SW480 (cell line): ENCODE measurements at places on chromosomes 1 and 21.

- no peak for DNase-seq
These were observed 13.0 kb upstream of the GORAB start for GRCh38 chr1:170518965-170519364.

DNA sequence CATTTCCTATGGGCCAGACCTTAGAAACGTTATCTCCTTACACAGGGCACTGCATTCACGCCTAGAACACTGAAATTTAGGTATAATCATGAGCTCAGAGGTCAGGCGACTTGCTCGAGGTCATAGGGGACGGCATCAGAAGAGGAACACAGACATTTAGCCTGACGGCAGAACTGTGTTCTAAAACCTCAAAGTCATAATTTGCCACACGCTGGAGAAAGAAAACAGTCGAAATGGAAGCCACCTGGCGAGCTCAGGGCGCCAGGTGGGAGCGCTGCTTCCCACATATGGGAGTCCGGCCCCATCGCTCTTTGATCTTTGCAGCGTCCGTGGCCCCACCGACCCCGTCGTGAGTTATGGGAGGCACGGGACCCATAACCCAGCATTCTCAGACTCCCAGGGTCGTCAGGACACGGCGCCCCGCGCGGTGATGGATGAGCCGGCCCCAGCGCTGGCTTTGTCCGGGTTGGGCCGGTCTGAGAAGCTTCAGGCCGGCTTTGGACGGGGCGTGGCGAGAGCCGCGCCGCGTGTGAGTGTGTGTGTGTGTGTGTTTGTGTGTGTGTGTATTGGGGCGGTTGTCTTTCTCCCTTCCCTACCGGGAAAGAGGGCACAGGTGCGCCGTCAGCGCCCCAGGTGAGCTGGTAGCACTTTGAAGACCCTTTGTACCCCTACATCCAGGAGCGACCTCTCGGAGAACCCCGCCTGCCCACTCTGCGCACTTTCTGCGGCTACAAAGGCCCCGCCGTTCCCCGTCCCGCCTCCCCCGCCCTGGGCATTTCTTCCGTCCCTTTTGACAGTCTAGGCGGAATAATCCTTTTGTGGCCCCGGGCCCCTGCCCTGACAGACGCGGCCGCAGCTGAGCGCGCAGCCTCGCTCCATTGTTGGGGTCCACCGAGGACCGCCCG lies 861 bp upstream of the DRAXIN start:
- DNase-seq = peak; percentile 76

GRCh38 chr1:175376194-175376593 lies 183.6 kb upstream of the KIAA0040 start:
- peak; percentile 26 for DNase-seq

DNA sequence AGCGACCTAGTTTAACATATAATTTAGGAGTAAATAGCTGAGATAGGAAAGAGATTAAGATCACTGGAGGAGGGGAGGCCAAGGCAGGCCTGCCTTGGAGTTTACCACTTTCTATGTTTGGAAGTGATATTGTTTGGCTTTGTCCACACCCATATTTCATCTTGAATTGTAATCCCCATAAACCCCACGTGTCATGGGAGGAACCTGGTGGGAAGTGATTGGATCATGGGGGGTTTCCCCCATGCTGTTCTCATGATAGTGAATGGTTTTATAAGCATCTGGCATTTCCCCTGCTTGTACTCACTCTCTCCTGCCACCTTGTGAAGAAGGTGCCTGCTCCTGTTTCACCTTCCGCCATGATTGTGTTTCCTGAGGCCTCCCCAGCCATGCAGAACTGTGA lies 58.3 kb upstream of the ARTN start:
- no peak for DNase-seq

GRCh38 chr1:96792220-96792619 lies 70.6 kb downstream of the PTBP2 start:
- DNase-seq = no peak

DNA sequence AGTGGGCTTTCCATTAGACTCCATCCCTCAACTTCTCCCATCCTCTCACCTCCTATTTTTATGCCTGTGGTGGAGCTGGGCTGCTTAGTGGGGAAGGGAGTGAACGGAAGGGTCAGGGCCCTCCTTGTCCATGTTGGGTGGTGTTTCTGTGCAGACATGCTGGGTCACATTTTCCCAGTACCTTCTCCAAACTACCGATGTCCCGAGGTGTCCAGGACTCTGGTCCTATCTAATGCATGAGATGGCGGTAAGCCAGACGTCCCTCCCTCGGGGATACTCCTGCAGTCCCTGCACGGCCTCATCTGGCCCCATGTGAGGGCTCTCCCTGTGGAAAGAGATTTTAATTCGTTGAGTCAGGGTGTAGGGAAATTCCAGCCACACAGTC lies 61.0 kb downstream of the OBSCN start:
- DNase-seq = no peak

- peak; percentile 1 for DNase-seq
These were observed 31.4 kb upstream of the LEPR start for GRCh38 chr1:65388908-65389695.
